LNCaP clone FGC (cell line): ENCODE measurements at places on chromosomes 5 and 9.

GRCh38 chr5:158785397-158785796 lies 314.3 kb downstream of the EBF1 start:
- no peak for DNase-seq

GRCh38 chr9:21965401-21965951 lies 28.7 kb downstream of the CDKN2A start:
- no peak for DNase-seq

- DNase-seq: no peak
These were observed 88.8 kb downstream of the PHF2 start for GRCh38 chr9:93665128-93665636.

GRCh38 chr5:17113174-17113958 lies 104.1 kb upstream of the BASP1 start:
- no peak for DNase-seq

DNA sequence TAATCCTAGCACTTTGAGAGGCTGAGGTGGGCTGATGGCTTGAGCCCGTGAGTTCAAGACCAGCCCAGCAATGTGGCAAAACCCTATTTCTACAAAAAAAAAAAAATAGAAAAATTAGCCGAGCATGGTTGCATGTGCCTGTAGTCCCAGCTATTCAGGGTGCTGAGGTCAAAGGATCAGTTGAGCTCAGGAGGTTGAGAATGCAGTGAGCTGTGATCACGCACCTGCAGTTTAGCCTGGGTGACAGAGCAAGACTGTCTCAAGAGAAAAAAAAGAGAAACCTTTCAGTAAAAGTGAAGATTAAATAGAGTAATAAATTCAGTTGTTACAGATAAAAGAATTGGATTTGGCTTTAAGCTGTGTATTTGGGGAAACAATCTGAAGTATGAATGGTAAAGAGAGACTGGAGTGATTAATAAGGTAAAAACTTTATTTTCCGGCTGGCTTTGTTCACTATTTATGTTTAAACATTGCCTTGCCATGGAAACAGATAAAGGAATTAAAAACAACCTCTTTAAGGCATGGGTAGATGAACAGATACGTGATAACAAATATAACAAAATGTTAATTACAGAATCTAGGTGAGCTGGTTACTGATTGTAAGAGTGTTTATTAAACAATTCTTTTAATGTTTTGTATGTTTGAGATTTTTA lies 56.0 kb upstream of the PCAT7 start:
- DNase-seq: no peak

GRCh38 chr5:157193699-157194424 lies 13.2 kb downstream of the ITK start:
- no peak for DNase-seq

DNA sequence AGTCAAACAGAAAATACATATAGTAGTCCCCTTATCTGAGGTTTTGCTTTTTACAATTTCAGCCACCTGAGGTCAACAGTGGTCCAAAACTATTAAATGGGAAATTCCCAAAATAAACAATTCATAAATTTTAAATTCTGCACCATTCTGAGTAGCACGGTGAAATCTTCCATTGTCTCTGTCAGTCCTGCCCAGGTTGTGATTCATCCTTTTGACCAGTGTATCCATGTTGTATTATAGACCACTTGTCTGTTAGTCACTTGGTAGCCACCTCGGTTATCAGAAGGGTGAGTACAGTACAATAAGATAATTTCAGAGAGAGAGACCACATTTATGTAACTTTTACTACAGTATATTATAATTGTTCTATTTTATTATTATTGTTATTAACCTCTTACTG lies 2.8 kb downstream of the CCDC152 start:
- no peak for DNase-seq

GRCh38 chr5:78335976-78336375 lies 24.4 kb upstream of the SCAMP1 start:
- DNase-seq: peak; percentile 87

DNA sequence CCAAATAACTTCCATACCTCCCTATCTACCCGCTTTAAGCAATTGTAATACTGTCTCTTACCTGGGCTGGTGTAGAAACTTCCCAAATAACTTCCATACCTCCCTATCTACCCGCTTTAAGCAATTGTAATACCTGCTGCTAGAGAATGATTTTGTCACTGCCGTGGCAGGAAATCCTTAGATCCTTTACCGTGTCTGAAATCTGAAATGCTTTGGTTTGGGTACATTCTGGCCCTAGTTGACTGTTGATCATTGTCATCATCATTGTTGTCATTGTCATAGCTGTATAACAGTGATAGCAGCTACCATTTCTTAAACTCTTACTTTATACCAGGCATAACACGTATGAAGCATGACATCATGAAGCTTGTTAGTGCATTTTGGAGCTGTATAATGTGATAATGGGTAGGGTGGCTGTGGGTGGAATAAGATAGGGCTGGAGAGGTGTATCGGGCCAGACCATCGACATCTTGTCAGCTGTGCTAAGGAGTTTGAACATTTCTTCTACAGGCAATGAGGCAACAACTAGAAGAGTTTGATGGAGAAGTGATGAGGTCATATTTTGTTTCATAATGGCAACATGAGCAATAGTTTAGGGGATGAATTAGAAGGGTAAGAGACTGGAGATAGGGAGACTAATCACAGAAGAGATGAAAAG lies 15.7 kb downstream of the PIP5K1B start:
- no peak for DNase-seq

- no peak for DNase-seq
These were observed 134.7 kb downstream of the DRD1 start for GRCh38 chr5:175309218-175309810.

DNA sequence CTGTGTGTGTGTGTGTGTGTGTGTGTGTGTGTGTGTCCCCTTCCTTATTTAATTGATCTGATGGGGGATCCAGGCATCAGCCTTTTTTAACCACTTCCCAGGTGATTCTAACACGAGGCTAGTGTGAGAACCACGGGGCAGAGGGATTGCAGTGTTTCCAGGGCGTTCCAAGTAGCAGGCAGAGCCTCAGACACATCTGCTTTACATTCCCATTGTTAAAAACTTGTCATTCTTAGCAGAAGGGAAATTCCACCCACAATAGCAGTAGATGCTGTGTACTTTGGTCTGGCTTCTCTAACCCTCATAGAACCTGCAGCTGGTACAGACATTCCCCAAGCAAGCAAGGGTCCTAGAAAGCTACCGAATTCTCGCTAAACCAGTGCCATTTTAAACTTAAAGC lies 81.9 kb upstream of the SLC30A5 start:
- DNase-seq: no peak

DNA sequence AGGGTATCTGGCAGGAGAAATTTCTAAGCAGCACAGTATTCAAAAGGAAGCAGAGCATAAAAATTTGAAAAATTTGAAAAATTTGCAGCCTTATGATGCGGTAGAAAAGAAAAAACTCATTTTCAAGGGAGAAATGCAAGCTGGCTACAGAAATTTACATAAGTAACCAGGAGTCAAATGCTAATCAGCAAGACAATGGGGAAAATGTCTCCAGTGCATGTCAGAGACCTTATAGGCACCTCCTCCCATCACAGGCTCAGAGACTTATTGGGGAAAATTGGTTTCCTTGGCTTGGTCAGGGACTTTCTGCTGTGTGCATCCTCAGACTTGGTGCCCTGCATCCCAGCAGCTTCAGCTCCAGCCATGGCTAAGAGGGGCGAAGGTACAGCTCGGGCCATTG lies 35.8 kb downstream of the IZUMO3 start:
- DNase-seq: no peak

DNA sequence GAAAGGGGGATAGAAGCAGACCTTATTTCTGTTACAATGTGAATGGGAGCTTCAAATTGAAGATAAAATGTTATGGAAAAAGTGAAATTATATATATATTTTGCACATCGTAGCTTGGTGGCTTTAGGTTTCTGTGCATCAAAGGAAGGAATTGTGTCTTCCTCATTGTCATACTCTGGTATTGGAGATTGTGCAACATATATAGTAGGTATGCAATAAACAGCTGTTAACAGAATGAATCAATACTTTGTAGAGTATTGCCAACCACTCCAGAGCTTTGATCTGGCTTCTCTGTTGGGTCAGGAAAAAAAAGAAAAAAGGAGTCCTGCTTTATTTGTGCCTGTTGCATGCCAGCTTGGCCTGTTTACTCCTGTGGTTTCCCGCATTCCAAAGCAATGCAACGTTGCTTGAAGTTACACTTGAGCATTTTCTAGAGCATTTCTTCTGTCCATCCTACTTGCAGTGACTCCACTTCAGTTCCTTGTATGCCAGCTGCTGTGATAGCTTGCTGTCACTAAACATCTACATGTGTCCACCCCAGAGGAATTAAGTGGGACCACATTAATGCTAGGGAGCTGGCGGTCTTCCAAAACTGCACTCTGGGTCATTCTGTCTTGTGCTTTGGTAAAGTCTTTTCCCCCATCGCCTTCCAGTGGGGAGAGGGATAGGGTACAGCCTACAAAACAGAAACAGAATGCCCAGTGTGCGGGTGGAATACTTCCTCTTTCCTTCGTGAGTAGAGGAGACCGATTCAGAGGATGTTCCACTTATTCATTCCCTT lies 62.0 kb upstream of the MEF2C start:
- no peak for DNase-seq

GRCh38 chr5:178083922-178084321 lies 29.4 kb upstream of the N4BP3 start:
- DNase-seq: no peak

GRCh38 chr5:154487541-154487940 lies 9.5 kb upstream of the HAND1 start:
- no peak for DNase-seq

DNA sequence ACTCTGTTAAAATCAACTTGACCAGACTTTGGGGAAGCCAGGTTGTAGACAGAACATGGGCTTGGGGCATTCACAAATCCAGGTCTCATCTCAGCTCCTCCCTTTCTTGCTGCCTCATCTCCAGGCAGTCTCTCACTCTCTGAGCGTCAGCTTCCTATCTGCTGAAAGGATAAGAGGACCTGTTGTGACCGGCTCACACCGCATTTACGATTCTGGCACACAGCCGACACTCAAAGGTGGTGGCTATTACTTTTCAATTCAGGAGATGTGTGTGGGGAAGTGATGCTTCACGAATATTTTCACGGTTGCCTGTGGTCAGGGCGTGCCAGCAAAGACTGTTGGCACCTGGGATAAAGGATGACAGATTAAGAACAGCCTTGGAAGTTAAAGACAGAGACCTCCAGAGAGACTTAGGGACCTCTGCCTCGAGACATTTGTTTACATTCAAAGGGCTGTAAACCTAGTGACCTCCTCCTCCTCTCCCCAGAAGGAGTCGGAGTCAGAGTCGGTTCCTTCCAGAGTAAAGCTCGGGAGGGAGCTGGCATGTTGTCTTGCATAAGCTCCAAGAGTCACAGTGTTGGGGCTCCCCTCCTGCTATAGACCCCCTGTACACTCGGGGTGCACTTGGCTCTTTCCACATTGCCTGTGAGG lies 83.2 kb downstream of the AK8 start:
- peak; percentile 22 for DNase-seq

GRCh38 chr5:33934176-33934575 lies 2.0 kb upstream of the RXFP3 start:
- DNase-seq: no peak

DNA sequence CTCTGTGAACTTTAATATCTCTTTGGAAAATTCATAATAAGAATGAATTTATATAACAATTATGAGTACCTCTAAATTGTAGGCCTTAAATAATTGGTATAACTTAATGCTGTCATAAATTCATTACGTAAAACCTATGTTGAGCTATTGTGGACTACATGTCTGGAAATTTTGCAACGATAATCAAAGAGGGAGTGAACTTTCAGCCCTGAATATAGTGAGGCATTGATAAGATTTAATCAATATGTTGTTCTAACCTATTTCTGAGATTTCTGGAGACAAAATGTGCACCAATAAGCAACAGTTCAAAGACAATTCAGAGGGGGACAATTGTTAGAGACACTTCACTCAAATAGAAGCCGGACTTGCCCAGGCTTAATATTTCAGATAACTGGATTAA lies 499.4 kb downstream of the ELAVL2 start:
- no peak for DNase-seq

- DNase-seq: peak; percentile 38
These were observed 14.3 kb downstream of the GAPT start for GRCh38 chr5:58505502-58505901.

DNA sequence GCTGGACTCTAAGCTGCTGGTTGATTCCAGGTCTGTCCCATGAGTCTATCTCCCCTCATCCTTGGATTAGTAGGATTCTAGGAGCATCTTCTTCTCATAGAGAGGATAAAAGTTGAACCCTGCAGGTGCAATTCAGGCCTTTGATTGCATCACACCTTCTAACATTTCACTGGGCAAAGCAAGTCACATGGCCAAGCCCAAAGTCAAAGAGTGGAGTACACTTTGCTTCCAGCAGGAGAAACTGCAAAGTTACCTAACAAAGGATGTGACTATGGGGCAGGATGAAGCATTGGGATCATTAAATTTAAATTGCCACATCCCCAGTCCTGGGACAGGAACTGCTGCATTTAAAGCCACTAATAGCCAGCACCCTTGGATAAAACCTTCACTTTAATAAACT lies 51.0 kb upstream of the EGFLAM start:
- no peak for DNase-seq

DNA sequence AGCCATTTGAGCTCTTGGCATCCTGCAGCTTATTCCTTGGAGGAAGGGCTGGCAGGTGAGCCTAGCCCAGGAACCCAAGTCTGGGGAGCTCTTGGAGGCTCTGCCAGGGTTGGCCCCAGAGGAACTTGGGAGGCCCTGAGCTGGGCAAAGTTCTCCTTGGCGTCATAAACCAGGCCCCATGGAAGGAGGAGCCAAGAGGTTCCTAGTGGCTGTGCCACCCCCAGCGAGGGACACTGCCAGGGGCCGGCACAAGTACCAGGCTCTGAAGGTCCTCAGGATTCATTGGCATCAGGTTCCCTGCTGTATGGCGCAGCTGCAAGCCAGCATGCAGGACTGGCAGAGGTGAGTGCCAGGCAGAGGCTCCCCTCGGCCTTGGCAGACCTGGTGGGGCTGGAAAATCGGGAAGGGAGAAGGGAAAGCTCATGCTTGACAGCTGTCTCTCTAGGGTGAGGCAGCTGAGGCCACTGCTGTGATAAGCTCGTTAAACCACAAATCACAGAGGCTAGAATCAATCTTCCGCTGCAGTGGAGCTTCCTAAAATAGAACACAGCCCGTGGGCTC lies 54.6 kb upstream of the SYNPO start:
- DNase-seq: no peak

DNA sequence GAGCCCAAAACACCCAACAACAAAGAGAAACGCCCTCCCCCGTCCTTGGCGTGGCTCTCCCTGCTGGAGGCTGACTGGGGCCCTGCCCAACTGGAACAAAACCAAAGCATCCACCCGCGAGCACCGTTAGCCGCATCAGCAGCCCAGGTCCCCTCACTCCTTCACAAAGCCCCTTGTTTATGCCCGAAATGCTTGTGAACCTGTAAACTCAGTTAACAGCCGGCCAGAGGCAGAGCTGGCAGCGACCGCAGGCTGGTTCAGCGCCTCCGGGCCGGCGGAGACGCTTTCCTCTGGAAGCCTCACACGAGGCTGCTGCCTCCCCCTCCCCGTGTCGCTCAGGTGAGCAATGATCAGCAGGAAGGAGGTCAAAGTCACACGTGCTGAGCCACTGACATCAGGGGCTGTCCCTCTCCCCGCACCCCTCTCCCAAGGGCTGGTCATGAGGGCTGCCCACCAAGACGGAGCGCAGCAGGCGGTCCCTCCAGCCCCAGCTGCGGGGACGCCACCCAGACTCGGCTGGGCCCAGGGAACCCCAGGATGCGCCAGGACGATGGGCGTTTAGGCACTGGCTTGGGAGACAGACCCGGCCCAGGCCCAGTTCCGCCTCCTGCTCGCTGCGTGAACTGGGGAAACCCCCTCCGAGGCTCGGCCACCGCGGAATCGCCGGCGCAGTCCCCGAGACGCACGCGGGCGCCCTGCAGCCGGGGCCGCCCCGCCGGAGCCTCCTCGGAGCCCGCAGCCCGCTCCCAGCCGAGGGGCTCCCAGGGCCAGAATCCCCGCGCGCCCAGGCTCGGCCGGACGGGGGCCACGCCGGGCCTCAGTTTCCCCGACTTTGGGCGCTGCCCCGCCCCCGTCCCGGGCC lies 563 bp downstream of the SNAPC4 start:
- no peak for DNase-seq
